ENCODE measurements at places on chromosomes 11 and 22.

DNA sequence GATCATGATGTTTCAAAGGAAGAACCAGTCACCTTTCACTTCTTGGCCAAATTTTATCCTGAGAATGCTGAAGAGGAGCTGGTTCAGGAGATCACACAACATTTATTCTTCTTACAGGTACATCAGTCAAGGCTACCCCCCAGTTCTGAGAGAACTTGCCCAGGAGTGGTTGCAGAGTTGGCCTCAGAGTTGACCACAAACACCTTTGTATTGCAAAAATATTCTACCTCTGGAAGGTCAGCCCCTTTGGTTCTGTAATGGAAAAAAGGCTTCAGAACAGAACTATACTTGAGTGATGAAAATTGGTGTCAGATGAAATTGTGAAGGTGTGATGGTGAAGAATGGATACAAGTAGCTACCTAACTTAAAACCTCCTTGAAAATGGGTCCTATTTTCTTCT, 35.7 kb downstream of the NF2 start:
- DNase-seq, result no peak

DNA sequence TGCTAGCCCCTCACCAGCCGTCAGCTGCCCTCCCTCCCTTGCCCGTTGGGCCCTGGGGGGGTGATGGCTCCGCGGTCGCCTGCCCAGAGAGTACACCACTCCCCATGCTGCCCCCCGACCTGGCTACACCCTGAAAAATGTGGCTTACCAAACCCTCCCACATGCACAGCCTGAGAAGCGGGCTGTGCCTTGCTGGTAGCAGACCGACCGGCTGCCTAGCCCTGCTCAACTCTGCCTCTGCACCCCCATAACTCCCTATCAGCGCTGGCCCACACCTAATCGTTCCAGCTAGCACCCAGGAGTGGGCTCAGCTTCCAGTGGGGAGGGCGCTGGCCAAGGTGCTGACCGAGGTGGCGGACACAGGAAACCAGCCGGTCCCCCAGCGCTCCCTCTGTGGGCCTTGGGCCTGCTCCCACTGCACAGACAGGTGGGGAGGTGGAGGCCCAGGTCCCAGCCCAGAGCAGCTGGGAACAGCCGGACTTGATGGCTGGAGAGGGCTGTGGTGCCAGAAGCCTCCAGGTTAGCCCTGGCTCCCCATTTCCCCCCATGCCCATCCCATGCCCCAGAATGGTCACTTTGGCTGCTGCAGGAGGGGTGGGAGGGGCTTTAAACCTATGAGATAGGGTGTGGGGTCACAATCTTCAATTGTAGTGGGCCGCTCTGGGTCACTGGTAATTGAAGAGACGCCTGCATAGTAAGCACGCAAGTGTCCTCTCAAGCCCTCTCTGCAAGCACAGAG, 32.1 kb upstream of the PRODH start:
- no peak for DNase-seq

DNA sequence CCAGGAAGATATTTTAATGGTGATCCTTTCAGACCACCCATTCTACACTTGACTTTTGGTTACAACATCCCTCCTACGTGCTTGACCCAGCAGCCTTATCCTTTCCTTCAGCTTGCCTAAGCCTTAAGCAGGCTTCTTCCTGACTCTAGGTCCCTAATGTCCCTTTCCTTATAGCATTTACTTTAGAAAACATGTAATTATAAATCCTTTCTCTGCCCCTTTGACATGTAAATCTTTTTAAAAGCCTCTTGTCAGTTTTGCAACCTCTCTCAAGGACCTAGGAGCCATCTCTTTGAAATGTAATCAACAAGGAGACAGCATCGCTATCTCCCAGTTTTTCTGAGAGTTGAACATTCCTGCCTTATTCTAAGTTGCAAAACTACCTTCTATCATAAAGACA, 1255.2 kb downstream of the LRRC4C start:
- DNase-seq, result no peak

DNA sequence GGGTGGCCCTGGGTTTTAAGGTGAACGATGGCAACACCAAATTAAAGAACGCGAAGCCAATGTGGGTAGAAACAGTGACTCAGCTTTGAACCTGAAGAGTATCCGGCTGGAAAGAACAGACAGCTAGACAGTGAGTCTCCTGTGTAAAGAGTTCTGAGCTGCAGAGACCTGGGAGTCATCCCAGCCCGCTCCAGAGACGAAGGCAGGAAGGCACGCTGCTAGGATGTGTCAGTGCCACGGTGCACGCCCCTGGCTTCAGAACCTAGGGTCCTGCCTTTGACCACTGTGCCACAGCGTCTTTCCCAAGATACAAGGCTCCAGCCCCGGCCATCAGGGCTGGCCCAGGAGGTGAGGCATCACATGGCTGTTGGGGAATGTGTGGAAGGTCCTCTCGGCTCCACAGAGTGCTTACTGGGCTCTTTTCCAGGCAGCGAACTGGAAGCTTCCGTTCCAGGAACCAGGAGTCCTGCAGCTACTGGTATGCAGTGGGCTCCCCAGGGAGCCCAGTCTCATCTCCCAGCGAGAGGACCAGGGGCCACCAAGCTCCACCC, 29.9 kb downstream of the LRFN4 start:
- no peak for DNase-seq

DNA sequence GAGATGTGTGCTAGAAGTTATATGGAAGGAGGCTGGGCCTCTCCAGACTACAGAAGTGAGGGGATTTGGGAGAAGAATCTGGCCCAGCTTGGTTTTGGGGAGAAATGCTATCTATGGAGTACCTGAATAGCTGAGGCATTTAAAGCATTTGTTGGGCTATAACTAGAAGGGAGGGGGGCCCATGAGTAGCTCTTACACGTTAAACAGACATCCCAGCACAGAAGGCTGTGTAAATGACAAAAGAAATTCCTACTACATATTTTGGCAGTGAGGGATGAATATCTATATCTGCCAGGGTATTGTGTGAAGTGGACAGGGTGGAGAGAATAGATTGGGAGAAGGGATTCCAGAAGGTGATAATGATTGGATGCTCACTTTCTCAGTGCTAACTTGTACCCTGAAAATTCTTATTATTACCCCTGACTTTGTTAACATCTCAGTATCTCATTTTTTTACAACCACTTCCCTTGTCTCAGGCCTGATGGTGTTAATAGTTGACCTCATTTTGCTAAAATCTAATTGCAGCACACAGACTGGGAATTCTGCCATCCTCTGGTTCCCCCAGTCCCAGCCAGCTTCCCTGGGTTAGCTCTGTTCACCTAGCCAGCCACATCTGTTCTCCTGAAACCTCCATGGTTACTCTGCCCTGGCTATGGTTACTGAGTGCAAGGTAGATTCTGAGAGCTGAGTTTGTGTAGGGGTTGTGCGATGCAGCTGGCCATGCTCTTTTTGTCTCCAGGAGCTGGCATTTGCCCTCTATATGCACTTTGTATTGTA, 28.8 kb upstream of the RRM1 start:
- DNase-seq, result no peak

DNA sequence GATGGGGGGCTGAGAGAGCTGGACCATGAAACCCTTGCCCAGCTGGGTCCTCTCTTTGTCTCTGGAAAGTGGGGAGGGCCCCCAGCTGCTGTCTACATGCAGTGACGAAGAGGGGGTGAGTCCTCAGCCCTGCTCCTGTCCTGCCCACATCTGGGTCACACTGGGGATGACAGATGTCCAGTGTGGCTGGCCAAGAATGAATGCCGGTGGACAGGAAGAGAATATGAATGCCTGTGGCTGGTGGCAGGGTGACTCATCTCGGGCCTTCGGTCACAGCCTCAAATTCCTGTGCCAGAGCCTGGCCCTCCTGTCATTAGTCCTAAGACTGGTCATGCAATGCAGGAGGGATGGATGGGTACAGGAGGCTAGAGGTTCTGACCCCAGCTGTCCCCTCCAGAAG, 2.2 kb upstream of the PNPLA3 start:
- DNase-seq, result no peak

GRCh38 chr11:77547863-77548551, 41.7 kb upstream of the AQP11 start:
- DNase-seq, result peak; percentile 5

- no peak for DNase-seq
Observed at GRCh38 chr11:58055806-58056401, 25.2 kb downstream of the OR6Q1 start.

- no peak for DNase-seq
Observed at GRCh38 chr22:45554040-45554406, 51.3 kb downstream of the FBLN1 start.
